Stimulated activated CD4-positive, alpha-beta T cell treated with anti-CD3 and anti-CD28 coated beads, Interleukin-12 subunit alpha, Interleukin-12 subunit beta, amount 100 ng/mL, for 24 hours (primary cell): ENCODE measurements at places on chromosomes 16 and 17.

DNA sequence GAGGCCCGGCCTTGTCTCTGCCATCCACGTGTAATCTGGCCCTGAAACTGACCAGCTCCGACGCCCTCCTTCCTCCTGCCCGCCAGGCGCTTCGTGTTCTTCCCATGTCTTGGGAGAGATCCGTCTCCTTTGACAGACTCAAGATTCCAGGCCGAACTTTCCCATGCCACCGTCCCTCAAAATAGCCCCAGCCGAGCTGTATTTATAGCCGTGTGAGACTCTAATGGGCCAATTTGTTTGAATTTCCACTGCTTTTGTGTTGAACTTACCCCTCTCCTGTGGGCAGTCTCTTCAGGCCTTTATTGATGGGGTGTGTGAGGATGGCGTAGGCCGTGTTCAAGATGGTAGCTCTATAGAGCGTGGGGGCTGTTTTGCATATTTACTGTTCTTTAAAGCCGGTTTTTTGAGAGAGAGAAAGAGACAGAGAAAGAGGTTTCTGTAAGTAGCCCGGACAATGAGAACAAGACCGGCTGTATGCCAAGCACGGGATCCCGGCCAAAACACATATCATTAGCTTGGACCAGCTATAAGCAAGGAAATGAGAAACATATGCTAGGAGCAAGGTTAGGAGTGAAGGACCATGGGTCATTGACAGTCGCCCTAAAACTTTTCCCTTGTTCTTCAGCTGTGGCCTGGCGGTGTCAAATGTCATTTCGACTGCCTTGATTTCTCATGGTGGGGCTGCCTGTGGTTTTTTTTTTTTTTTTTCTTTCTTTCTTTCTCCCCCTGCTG, 124.5 kb upstream of the ZFHX3 start:
- no peak for DNase-seq

- no peak for DNase-seq
Observed at GRCh38 chr17:30372755-30373154, 6.0 kb upstream of the CPD start.

GRCh38 chr17:859824-860195, 77.7 kb downstream of the MRM3 start:
- DNase-seq: no peak

DNA sequence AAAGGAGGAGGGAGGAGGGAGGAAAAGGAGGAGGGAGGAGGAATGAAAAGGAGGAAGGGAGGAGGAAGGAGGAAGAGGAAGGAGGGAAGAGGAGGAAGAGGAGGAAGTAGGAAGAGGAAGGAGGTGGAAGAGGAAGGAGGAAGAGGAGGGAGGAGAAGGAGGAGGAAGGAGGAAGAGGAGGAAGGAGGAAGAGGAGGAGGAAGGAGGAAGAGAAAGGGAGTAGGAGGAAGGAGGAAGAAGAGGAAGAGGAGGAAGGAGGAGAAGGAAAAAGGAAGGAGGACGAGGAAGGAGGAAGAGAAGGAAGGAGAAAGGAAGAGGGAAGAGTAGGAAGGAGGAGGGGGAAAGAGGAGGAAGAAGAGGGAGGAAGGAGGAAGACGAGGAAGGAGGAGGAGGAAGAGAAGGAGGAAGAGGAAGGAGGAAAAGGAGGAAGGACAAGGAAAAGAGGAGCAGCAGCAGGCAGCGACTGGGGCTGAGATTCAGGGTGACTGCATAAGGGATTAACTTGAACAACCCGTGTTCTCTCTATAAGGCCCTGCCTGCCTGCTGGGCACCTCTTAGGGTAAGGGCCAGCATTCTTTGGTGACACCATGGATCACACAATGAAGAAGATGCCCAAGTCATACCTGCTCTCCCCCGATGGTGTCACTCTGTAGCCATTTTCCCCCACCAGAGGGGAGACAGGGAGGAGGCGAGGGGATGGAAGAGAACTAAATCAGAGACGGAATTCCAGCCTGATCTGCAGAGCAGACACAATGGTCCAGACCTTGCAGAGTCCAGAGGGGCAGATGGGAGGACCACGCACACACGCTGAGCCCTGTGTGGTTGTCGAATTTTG, 1.4 kb upstream of the IL34 start:
- no peak for DNase-seq

DNA sequence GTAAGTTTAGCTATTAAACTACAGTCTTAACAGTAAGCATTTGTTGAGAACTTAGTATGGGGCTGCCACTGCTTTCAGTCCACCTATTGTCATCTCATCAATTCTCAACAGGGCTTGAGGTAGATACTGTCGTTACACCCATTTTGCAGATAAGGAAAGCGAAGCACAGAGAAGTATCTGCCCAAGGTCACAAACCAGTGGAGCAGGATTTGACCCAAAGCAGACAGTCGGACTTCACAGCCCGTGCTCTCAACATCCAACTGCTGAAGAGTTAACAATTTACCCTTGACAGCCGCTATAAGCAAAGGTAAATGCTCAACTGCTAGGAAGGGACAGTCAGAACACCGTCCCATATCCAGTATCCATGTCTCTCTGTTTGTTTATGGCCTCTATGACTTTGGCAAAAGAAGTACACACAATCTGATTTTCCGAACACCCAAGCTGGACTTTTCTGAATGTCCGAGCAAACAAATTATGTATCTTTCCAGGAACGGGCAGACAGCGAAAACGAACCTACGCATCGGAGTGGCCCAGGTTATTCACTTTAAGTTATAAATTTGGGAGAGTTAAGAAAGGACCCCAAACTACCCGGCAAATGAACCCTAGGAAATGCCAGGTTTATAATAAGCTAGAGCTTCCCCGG, 1.2 kb downstream of the SIAH1 start:
- DNase-seq: no peak

DNA sequence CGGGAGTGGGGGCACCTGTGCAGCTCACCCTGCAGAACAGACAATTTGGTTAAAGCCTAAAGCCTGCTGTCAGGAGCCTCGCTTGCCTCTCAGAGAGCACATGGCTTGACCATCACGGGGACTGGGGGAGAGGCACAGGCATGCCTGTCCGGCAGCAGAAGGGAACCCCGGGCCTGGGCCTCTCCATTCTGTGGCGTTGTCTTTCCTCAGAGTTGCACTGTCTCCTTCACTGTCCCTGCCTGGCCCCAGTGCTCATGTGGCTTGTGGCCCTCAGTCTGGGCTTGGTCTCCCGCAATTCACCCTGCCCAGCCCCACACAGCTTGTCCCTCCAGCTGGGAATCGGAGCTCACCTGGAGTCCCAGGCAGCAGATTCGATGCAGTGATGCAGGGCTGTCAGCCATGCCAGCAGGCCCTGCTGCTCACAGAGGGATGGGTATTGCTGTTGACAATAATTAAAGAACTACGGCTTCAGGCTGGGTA, 189.9 kb downstream of the SEC14L1 start:
- DNase-seq: no peak

DNA sequence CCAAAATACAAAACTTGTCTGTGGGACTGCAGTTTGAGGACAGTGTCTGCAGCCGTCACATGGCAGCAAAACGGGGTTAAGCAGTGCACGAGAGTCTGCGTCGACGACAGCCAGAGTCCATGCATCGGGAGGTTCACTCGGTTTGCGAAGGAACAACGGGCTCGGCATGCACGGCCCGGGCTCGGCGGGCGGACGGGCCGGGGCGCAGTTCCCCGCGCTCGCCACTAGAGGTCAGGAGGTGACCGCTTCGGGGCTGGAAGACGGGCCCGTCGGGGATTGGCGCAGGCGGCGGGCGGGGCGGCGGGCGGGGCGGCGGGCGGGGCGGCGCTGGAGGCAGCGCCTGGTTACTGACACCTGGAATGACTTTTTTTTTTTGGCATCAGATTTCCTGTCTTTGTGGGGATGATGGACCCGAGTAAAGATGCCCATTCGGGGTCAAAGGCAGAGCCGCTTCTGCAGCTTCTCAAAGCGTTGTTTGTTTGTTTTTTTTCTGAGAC, 6.5 kb downstream of the SCGB1C2 start:
- DNase-seq: peak; percentile 81

DNA sequence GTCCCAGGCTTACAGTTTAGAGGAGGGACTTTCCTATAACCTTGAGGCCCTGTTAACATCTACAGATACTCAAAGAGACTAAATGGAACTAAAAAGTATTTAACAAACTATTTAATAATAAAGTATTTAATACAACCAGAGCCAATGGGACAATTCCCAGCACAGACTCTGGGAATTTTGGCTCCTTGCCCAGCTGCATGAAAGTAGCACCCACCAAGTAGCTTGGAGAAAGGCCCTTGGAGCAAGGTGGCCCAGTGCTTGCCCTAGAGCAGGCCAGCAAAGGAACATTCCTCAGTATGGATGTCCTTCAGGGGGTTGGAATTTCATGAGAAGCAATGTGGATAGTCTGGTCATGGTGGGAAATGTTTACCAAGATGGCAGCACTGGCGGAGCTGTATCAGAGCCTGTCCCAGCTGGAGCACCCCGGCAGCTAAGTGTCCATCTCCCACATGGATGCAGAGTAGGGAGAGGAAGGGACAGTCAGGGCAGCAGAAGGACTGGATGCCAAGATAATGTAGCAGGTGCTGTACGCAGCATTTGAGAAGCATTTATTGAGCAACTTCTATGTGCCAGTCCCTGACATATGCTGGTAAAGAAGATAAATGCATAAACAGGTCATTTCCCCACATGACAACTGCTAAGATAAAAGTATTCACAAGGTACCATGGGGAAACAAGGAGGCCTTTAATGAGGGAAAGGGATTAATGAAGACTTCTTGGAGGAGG, 5.2 kb upstream of the SMARCD2 start:
- DNase-seq: no peak

DNA sequence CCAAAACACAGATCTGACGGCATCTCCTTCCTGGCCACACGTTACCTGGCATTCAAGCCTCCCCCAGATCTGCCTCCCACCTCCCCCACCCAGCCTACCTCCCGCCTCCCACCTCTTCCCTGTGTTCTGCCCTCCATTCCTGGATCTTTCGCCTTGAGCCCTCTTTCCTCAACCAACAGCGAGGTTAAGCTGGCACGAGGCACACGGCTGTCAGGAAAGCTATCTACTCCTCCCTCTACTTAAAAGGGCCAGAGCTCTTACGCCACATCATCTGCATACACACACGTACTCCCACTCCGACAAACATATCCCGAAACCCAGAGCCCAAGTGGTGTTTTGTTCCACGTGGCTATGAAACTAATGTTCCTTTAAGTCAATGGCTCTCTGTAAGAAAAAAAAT, 18.0 kb downstream of the WDR45B start:
- no peak for DNase-seq

DNA sequence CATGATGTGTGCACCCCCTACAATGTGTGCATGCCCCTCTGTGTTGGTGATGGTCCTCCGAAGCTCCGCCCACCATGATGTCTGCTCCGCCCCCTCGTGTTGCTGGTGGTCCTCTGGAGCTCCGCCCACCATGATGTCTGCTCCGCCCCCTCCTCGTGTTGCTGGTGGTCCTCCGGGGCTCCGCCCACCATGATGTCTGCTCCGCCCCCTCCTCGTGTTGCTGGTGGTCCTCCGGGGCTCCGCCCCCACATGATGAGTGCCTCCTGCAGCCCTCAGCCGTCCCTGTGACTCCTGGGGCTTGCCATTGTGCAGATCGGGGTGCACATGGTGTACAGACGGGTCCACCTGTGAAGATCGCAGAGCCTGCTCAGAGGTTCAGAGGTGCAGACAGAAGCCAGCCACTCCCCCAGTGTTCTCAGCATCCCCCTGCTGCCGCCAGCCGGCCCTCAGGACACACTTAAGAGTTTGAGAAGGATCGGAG, 129.1 kb upstream of the CHMP6 start:
- no peak for DNase-seq
